ENCODE measurements at places on chromosomes 7 and 10.

GRCh38 chr7:128100949-128101713, 69.9 kb upstream of the LRRC4 start:
- no peak for DNase-seq

- no peak for DNase-seq
Measured at GRCh38 chr10:58791137-58791536, 278.5 kb downstream of the BICC1 start.

GRCh38 chr7:155256761-155257481, 40.8 kb upstream of the INSIG1 start:
- no peak for DNase-seq

GRCh38 chr10:117555863-117556262, 13.3 kb downstream of the EMX2 start:
- no peak for DNase-seq

GRCh38 chr7:110854651-110855050, 236.3 kb upstream of the LRRN3 start:
- no peak for DNase-seq

DNA sequence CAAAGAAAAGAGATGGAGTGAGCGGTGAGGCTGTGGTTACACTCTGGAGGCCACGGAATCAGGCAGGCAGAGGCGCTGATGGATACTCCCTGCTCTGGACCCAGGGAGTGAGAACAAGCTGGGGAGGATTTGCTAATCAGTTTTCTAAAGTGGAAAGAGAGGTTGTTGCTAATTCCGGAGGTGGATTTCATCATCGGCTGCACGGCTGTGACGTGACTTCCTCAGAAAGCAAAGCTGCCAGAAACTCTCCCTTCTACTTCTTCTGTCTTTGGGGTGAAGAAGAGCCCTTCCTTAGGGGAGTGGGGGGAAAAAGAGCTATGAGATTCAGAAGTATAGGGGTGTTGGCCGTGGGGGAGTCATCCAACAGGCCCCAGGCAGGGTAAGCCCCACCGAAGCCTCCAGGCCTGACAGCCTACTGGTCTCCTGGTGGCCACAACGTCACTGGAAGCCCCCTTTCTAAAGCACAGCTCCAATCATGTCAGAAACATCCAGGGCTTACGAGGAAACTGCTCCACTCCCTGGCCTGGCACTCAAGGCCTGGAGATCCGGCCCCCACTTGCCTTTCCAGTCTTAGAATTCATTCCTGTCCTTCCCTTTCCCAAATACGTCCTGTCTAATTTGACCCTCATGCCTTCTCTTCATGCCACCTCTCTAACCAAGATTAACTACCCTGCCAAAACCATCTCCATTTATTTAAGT, 114.5 kb downstream of the HIP1 start:
- no peak for DNase-seq

DNA sequence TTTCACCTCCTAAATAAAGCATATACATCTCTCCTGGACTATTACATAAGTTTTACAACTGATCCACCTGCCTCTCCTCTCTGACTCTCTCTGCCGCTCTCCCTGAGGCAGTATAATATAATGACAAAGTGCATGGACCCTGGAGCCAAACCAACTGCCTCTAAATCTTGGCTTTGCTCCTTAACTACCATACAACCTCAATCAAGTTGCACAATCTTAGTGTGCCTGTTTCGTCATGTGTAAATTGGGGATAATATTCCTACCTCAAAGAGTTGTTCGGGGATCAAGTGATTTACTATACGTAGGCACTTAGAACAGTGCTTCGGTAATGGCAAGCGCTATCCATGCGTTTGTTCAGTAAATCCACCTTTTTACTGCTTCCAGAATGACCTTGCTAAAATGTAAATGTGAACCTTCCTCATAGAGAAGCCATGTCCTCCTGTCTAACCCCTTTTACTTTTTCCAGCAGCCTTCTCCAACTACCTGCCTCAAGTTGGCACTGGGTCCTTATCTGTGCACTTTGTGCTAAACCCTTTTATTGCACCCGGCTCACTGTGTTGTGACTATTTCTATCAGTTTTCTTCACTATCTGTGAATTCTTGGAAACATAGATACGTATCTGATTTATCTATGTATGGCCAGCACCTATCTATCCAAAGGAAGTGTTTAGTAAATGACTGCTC, 30.6 kb upstream of the DLD start:
- no peak for DNase-seq

- no peak for DNase-seq
Measured at GRCh38 chr7:40760987-40761386, 626.2 kb downstream of the SUGCT start.

DNA sequence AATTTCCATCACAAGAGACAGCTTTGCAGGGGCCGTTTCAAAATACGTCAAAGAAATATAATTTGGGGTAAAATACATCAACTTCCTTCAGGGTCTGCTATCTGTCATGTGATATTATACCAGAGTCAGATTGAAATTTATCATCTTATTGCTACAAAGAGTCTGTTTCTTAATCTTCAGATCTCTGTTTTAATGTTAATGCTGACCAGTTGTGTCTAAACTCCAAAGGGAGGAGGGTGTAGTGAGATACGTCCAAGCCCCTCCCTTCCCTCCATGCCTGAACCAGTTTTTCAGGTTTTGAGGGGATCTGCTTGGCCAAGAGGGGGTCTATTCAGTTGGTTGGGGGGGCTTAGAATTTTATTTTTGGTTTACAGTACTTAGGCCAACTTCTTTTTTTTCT, 891.6 kb downstream of the GRM8 start:
- no peak for DNase-seq

DNA sequence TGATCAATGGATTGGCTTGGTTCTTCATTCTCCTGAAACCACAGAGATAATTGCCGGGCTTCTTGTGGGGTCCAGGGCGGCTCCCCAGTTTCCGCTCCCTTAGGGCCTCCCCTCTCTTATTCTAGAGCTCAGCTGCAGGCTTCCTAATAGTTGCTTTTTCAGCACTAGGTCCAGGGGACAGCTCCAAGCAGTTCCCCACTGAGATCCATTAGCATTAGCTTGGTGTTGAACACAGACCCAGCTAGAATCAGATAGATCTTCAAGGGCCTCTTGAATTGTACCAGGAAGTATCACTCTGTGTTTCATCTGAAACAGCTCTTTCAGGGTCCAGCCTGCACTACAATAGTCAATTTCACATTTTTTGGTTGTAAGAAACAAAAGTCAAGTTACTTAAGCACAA, 238.7 kb downstream of the SEC23IP start:
- no peak for DNase-seq

GRCh38 chr7:6290319-6290741, 17.9 kb upstream of the CYTH3 start:
- DNase-seq: no peak

- no peak for DNase-seq
Measured at GRCh38 chr7:155470686-155471638, 13.0 kb downstream of the EN2 start.

DNA sequence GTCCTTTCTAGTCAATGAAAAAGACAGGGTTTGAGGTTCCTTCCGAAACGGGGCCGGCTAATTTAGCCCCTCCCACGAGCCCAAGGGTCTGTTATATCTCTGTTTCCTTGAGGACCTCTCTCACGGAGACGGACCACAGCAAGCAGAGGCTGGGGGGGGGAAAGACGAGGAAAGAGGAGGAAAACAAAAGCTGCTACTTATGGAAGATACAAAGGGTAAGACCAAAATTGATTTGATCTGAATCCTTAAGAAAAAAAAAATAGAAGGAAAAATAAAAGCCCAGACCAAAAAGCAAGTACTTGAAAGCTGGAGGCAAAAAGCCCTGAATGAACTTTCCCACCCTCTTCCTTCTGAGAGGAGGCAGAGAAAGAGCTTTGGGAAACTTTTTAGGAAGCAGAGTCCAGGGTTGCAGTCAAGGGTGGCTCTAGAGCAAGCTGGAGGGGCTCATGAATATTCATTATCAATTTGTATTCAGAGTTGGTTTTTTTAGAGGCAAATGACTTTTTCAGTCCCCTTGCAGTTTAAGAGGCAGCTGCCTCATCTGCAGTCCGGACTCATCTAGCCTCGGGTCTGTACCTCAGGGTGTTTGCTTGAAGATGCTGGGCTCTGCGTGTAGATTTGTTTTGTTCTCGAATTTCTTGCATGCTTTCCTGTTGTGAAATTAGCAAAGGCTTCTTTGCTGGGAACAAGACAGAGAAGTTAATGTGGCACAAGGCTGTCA, at the start of gene ENTPD1:
ENTPD1 (plus strand) TSS at position 123 of the 721 bp plus-strand sequence; CDS start at position 200, 77 bp downstream.
- no peak for DNase-seq

GRCh38 chr10:28411648-28412047, 108.8 kb upstream of the MPP7 start:
- DNase-seq: no peak

- peak; percentile 73 for DNase-seq
Measured at GRCh38 chr7:124784879-124785818, 19.6 kb upstream of the GPR37 start.

DNA sequence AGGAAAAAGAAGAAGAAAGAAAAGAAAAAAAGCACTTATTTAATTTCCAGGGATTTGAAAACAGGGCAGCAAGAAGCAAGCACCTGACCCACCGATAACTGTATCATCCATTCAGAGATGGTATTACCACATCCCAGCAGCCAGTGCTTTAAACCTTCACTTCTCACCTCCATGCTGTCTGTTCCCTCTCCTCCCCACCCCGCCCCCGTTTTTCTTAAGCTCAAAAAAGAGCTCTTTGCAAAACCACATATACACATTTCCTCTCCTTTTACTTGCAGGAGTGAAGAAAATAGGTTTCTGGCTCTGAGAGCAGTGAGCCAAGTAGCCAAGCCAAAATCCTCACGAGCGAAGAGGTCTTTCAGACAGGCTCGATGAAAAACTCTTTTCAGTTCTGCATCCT, 2.2 kb downstream of the STOX1 start:
- DNase-seq: no peak

GRCh38 chr7:149707448-149707886, 65.9 kb downstream of the ZNF467 start:
- no peak for DNase-seq

- DNase-seq: no peak
Measured at GRCh38 chr7:77791336-77791735, 6.9 kb downstream of the TMEM60 start.

DNA sequence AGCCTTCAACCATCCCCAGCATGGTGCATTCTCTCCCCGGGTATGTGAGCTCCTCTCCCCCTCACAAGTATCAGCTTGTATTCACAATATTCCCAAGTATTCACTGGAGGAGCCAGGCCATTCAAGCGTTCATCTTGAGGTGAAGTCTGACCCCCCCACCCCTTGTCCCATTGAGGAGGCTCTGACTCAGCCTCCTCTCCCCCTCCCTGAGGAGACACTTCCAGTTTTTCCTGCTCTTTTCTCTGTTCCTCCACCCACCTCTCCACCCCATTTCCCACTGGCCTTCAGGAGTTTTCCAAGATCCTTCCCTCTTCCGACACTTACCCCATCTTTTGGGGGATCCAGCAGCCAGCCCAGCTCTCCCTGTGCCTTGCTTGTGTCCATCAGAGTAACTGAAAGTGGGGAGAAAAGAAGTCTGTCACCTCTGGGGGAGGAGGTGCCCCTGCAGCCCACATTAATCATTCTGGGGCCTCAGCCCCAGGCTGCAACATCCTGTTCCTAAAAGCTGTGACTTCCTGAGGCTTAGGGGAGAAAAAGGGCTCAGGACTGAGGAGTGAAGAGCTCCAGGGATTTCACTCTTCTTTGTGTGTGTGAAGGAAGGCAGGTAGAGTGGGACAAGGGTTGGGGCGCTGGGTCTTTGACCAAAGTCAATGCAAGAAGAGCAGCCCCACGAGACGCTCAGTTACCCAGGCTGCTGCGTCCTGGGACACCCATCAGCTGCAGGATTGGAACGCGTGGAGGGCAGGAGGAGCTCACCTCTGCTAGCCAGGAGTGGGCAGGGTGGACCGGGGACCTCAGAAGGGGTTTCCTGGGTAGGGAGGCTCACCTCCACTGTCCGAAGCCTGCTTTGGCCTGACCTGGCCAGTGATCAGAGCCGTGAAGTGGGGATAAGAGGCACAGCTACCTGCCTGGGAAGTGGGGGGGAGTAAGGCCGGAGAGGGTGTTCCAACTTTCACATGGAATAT, 1.1 kb downstream of the EPHA1 start:
- DNase-seq: no peak

- DNase-seq: no peak
Measured at GRCh38 chr7:106774768-106775551, 90.1 kb upstream of the PIK3CG start.

GRCh38 chr7:32677593-32677992, 182.3 kb downstream of the AVL9 start:
- no peak for DNase-seq

GRCh38 chr7:47787249-47788069, 160.8 kb downstream of the PKD1L1 start:
- DNase-seq: no peak

DNA sequence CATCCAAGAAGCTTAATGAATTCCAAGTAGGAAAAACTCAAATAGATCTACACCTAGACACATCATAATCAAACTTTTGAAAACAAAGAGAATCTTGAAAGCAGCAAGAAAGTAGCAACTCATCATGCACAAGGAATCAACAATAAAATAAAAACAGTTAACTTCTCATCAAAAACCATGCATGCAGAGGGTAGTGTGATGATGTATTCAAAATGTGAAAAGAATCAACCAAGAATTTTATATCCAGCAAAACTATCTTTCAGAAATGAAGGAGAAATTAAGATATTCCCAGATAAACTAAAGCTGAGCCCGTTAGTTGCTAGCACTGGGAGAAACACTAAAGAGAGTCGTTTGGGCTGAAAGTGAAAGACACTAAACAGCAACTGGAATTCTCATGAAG, 4.3 kb upstream of the PARP12 start:
- DNase-seq: no peak

GRCh38 chr7:16739863-16740622, 13.5 kb upstream of the TSPAN13 start:
- DNase-seq: no peak

DNA sequence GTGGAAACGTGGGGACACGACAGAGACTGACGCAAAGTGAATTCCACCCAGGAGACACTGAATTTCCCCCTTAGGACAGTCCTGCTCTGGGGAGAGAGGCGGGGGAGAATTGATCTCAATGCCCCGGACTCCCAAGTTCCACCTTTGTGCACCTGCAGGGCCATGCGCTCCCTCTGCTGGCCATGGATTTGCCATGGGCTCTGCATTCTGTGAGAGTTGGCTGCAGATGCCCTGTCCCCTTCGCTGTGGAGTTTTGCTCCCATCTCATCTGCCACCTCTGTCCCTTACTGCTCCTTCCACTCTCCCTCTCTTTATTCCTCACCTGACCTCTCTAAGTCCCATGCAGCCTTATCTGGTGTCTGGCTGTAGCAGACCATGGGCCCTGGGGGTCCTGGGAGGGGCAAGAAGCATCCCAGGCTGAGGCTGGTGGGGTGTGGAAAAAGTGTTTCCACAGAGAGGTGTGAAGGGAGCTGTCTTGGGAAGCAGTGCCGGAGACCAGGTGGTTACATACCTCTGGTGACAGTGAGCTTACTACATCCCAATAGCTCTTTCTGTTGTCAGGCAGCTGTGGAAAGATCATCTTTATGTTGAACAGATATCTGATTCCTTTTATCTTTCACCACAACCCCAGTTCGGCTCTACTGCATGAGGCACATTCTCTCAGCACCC, 14.3 kb downstream of the GHRHR start:
- peak; percentile 68 for DNase-seq

GRCh38 chr7:7491044-7491443, 44.6 kb downstream of the COL28A1 start:
- no peak for DNase-seq

- DNase-seq: peak; percentile 77
Measured at GRCh38 chr10:52313933-52314821, at the start of gene DKK1. Gene DKK1 (plus strand): TSS chr10:52314281. CDS start chr10:52314435, 154 bp downstream.

GRCh38 chr7:2313450-2314208, 612 bp downstream of the SNX8 start:
- DNase-seq: no peak

All from D341Med (cell line).